ENCODE measurements at places on chromosomes 3 and 15.

- DNase-seq, result no peak
Observed at GRCh38 chr3:105700575-105700974, 168.2 kb downstream of the CBLB start.

- DNase-seq, result peak; percentile 81
Observed at GRCh38 chr3:111667621-111668239, 72.6 kb upstream of the ZBED2 start.

GRCh38 chr15:78621810-78622402 lies 1.1 kb upstream of the CHRNA3 start:
- no peak for DNase-seq

DNA sequence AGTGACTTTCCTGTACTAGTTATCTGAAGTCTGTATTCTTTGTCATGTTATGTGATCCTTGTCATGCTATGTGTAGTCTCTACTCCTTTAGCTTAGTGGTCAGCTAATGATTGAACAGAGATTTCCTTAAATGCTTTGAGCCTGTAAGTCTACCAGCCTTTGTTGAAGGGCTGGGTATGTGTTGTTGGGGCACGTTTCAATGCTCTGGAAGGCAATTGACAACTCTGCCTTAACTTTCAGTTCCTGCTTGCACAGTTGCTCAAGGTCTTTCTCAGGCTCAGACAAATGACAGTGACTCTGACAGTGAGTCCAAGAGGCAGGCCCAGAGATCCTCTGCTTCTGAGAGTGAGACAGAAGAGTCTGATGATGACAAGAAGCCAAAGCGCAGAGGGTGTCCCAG lies 89.3 kb downstream of the CHD2 start:
- no peak for DNase-seq

- DNase-seq, result no peak
Observed at GRCh38 chr3:34216711-34217335, 418.4 kb downstream of the PDCD6IP start.

- no peak for DNase-seq
Observed at GRCh38 chr15:62749036-62749815, 293.3 kb upstream of the TPM1 start.

DNA sequence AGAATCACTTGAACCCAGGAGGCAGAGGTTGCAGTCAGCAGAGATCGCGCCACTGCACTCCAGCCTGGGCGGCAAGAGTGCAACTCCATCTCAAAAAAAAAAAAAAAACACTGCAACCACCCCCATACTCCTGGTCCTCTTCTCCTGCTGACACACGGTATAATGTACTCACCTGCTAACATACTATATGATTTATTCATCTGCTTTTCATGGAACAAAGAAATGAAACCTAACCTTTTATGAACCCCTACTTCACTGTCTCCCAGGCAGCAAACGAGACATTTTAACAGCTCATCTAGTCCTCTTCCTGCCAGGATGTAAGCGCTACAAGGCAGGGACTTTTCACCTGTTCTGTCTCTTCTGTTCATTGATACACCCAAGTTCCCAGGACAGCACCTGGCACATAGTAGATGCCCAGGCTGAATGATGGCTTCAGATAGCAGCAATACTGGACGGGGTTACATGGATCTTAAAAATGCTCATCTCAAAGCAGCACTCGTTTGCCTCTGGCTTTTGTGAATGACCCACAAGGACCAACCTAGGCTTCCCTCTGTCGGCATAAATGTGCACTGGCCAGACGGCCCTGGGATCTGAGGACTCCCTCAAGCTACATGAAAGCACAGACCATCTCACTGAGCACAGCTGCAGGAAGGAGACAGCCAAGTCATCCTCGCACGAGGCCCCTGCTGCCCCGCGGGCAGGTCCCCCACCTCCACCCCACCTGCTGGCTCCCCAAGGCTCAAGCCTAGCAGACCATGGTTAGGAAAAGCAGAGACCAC lies 20.3 kb downstream of the XXYLT1 start:
- DNase-seq, result no peak

GRCh38 chr3:30873671-30874070 lies 20.8 kb downstream of the GADL1 start:
- DNase-seq, result no peak

- no peak for DNase-seq
Observed at GRCh38 chr3:194715022-194715800, 29.5 kb downstream of the FAM43A start.

DNA sequence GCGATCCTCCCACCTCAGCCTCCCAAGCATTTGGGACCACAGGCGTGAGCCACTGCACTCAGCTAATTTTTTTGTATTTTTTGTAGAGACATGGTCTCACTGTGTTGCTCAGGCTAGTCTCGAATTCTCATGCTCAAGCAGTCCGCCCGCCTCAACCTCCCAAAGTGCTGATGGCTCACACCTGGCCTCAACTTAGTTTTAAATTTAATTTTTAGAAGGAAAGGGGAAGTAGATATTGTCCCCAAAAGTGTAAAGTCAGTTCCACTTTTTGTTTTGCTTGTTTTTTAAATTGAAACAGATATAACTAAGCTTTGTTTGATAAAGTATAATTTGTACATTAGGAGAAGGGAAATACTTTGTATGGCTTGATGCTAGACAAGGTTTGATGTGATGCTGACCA lies 31.3 kb upstream of the NFKBIZ start:
- no peak for DNase-seq

DNA sequence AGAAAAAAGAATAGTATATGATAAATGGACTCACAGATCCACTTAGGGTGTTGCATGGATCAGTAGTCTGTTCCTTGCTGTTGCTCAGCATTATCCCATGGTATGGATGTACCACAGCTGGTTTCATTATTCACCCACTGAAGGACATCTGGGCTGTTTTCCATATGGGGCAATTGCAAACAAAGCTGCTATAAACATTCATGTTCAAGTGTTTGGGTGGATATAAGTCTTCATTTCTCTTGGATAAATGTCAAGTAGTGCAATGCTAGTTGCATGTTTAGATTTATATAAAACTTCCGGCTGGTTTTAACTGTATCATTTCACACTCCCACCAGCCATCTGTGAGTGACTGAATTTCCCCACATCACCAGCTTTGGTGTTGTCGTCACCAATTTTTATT lies 137.7 kb downstream of the ASB7 start:
- DNase-seq, result no peak
